ENCODE measurements at places on chromosomes 2 and 18.

- peak; percentile 13 for DNase-seq
Observed at GRCh38 chr2:57080035-57080434, 896.2 kb downstream of the CCDC85A start.

DNA sequence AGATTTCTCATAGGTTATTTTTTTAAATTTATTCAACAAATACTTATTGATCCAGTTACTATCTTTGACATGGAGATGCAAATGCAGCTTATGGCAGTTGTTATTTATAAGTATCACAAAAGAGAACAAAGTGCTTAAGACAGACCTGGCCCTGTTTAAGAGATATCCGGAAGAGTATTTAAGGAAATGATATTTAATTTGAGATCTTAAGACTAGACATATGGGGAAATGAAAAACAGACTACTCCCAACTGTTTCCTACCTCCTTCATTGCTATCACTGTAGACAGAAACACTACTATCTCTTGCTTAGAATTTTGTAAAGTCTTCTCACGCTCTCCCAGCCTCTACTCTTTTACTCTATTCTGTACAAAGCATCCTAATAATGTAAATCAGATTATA, 36.0 kb downstream of the RPRD1A start:
- DNase-seq: no peak

GRCh38 chr2:70692256-70692655, 75.7 kb downstream of the ADD2 start:
- DNase-seq: no peak

DNA sequence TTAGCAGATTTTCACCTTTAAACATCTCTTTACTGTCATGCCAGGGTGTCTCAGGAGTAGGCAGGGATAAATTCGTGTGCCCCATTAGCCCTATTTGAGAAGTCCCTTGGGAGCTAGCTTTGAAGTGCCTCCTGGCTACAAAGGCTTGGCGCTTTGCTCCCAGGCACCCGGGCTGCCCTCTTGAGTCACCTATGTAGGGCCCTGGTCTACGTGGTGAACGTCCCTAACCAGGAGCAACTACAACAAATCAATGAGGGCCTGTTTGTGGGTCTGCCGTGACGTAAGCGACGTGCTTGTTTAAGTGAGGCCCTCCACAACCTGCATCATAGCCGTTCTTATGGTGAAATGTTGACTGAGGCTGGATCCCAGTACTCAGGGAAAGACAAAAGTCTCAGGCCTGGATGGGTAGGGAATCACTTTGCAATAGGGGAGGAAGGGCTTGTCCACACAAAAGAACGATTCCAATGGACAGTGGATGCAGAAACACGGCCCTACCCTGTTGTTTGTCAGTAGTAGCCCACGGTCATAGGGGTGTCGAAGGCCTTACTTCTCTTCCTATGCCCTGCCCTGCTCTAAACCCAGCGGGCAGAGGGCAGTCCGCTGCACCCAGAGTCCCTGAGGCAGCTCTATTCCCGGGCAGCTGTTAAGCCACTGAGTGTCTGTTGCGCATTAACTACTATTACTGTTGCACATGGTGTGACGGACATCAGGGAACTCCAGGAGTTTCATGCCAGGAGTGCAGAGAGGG, 93.9 kb downstream of the INHBB start:
- no peak for DNase-seq

- DNase-seq: no peak
Observed at GRCh38 chr2:16625201-16625729, 40.4 kb downstream of the CYRIA start.

GRCh38 chr2:110764931-110765330, 32.6 kb downstream of the ACOXL start:
- DNase-seq: no peak

DNA sequence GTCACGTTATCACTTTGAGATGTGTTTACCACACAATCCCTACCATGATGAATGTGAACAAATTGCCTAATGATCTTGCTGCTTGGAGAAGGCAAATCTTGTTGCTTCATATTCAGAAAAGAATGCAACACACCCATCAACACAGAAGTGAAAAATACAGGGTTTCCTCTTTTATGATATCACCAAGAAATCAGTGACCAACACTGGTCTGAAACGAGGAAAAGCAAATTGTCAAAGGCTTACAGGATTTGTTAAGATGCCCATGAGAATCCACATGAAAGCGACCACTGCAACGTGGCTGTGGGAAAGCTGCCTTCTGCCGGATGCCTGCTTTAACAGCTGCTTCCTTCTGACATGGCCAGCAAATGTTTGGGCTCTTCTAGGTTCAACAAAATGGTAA, 397.6 kb upstream of the LRATD1 start:
- no peak for DNase-seq

DNA sequence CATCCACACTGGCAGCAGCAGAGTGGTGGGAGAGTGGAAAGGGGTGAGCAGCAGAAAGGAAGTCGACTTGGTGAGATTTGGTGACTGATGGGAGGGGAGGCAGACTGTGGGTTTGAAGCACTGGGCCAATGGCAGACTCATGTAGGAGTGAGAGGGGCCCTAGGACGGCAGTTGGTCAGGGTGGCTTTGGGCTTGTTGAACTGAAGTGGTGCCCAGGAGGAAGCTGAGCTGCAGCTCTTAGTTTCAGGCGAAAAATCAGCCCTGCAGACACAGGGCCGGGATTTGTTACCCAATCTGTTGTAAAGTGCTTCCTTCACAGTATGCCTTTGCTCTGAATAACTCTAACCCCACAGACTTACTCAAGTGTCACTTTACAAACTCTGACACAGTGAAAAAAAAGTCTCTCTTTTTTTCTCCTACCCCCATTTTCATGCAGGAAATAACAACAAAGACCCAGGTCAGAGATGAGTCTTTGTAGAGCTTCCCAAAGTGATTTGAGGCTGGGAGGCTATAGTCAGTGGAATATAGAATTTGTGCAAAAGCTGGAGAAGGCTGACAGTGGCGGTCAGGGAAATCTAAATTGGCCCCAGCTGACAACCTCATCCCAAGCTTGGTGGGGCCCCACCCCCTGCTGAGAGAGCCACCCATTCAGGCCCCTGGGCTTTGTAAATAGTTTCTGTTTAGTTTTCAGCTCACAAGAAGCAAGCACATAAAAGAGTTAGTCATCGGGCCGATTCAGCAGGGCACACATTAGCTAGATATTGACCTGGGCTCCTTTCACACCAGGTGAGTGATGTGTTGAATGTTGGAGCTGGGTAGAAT, 226.9 kb downstream of the VAPA start:
- peak; percentile 83 for DNase-seq

GRCh38 chr2:96514521-96514920, 9.4 kb upstream of the NEURL3 start:
- no peak for DNase-seq

DNA sequence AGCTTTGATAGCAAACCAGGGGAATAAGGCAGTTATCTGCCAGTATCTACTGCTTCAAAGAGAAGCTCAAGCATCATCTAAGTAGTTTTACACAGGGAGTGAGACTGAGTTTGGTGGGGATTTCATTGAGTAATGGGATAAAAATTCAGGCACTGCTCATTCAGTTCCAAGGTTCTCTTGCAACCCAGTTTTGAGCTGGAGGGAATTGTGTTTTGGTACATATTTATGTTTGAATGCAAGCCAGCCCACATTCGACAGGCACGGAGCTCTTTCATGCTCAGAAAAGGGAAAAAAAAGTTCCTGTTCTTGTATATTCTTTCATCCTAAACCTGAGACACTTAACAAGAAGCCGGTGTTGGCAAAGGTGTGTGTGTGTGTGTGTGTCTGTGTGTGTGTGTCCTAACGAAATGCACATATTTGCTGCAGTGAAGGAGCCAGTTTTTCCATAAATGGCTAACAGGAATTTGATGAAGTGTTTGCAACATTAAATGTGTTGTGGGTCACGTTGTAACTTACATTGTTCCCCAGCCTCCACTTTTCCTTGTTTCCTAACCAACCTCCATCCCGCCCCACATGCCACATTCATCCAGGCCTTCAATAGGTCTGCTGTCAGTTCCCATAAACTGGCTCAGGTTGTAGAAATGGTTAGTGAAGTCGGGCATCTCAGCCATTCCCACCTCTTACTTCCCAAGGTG, 311.1 kb downstream of the TXNL1 start:
- DNase-seq: peak; percentile 2

GRCh38 chr18:46283895-46284295, 179.7 kb downstream of the HAUS1 start:
- no peak for DNase-seq

- DNase-seq: peak; percentile 29
Observed at GRCh38 chr18:13577091-13577697, 149.2 kb downstream of the FAM210A start.

DNA sequence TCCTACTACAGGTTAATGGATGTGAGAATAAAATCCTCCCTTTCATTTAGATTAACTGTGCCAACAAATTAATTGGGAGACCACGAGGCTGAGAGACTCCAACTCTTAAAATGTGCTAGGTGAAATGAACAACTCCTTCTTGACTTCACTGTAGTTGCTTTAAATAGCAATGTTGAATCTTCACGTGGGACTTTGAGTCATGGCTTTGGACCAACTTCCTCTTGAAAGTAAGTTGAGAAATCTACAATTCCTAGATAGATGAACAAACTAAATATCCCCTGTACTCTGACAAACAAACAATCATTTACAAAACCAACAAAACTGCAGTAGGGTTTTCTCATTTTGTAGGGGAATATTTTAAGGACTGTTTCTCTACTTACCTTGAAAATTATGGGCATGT, 291.9 kb upstream of the SPRED2 start:
- DNase-seq: no peak

DNA sequence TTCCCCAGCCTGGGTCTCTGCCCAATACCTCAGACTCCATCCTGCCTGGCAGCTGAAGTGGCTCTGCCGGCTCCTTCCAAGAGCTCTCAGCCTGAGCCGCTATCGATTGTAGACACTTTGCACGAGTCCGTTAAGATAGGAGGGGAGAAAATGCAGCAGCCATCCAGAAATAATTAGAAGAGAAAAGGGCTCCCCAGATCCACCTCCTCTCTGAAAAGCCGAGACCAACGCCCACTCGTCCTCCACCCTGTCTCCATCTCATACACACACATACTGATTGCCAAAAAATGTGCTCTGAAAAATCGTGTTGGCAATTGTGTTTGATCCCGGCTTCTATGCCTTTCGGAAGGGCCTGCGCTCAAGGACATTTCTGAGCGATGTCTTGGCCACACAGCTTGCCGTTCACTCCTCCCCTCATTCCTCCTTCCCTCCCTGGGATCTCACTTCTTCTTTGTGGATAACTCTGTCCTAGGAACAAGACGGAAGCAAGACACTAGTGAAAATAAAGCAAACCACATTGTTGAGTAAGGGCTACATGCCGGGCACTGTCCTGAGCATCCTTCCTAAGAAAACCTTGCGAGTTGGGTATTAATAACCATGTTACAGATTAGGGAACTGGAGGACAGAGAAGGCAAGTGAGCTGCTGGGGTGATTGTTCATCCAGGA, 372.8 kb upstream of the MYT1L start:
- no peak for DNase-seq

- peak; percentile 25 for DNase-seq
Observed at GRCh38 chr2:124804014-124804940, 779.2 kb downstream of the CNTNAP5 start.

DNA sequence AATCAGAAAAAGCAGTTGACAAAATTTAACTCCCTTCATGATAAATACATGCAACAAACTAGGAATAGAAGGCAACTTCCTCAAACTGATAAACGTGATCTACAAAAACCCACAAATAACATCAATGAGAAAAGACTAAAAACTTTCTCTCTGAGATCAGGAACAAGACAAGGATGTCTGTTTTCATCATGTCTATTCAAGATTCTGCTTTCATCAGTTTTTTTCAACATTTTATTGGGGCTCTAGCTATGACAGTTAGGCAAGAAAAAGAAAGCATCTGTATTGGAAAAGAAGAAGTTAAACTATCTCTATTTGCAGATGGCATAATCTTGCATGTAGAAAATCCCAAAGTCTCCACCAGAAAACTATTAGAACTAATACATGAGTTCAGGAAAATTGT, 12.3 kb upstream of the CHST10 start:
- DNase-seq: no peak

- DNase-seq: no peak
Observed at GRCh38 chr2:44063033-44063432, 67.2 kb upstream of the LRPPRC start.

- DNase-seq: peak; percentile 1
Observed at GRCh38 chr18:73340135-73340977, 472.6 kb upstream of the NETO1 start.

- peak; percentile 32 for DNase-seq
Observed at GRCh38 chr18:7856733-7857132, 289.6 kb downstream of the PTPRM start.

GRCh38 chr2:54429811-54430551, 26.1 kb upstream of the SPTBN1 start:
- DNase-seq: no peak

GRCh38 chr18:65919663-65920062, 168.9 kb downstream of the CDH7 start:
- DNase-seq: no peak

DNA sequence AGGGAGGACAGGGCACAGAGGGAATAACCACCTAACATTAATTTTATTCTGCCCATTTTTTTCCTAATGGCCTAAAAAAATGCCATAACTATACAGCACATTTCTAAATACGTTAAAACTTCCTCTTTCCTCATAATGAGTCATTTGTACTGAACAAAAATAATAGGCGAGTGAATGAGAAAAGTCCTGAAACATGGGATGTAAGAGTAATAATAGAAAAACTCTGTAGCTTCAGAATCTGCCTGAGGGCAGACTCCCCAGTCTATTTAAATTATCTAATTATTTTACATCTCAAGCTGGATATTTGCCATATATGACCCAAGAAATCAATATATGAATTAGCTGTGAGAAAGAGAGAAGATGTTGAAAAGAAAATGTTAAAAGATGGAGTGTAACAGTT, 285.1 kb downstream of the TMX3 start:
- DNase-seq: peak; percentile 39

DNA sequence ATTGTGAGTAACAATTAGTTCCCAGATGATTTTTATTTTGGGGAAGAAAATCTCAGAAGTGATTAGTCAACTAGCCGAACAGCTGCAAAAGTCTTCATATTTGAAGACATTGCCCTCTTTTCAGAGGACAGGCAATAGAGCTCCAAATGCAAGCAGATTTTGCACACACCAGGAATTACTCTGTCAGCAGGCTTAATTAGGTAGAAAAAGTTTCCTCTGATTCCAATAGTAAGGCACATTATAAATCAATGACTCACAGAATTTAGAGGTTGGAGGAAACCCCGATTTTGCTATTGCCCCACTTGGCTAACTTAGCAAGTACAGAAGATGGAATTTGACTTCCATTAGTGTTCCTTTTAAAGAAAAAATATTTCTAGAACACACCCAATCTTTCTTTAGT, 30.7 kb upstream of the SCN1A start:
- no peak for DNase-seq

GRCh38 chr2:74919827-74920226, 38.6 kb upstream of the POLE4 start:
- DNase-seq: peak; percentile 48

GRCh38 chr18:57004366-57005121, 142.3 kb upstream of the BOD1L2 start:
- DNase-seq: peak; percentile 55

All from fibroblast of villous mesenchyme (primary cell).